ENCODE measurements at places on chromosomes 6 and 20.

DNA sequence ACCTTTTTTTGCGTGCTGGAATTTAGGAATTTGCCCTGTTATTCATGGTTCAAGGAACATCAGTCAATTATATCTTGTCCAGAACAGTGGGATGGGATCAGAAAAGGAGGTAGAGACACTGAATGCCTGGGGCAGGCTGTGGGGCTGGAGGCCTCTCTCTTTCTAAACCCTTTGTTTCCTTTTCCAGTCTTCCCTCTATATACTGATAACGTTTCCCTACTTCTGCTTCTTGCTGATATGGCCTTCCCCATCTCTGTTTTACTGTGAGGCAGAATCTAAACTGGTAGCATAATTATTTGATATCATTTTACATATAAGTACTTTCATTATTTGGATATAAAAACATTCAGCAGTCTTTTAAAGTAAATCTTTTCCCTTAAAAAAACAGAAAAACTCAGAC lies 67.5 kb downstream of the DNAH8 start:
- no peak for DNase-seq

GRCh38 chr6:168032005-168032760 lies 34.7 kb downstream of the KIF25 start:
- DNase-seq = no peak

- DNase-seq = peak; percentile 92
These were observed 166.0 kb upstream of the SCGN start for GRCh38 chr6:25485821-25486534.

DNA sequence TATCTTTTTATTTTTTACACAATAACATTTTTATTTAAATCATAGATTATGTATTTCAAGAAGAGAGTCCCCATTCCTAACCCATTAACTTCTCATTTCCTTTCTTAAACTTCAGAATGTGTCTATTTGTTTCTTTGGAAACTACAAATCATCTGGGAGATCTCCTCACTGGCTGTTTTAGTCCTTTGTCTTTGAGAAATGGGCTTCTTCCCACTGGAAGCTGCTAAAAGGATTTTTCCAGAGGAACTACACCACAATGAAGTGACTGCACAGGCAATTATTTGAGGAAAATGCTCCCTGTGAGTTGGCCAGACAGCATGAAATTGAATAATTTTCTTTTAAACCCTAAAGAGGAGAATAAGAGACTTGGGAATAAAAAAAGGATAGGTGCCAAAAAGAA lies 119.1 kb downstream of the TENT5A start:
- no peak for DNase-seq

DNA sequence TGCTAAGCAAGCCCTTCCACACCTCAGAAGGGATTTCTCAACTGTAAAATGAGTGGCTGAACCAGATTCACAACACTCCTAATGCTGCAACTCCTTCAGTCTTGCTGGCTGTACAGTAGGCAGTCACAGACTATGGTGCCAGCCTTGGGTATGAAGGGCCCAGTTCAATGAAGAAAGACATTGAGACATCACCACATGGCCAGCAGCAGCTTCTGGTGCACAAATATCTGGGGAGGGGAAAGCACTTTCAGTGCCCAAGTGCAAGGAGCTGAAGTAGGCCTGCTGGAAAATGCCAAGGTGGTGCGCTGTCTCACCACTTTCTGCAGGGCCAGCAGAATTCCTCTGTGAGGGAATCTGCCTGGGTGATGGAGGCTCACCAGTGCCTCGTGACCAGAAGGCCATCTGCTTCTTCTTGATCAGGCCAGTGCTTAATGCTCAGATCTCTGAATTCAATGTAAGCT lies 1.8 kb downstream of the PLA2G7 start:
- no peak for DNase-seq

- DNase-seq = no peak
These were observed 220.8 kb downstream of the ERMARD start for GRCh38 chr6:169972101-169972651.

DNA sequence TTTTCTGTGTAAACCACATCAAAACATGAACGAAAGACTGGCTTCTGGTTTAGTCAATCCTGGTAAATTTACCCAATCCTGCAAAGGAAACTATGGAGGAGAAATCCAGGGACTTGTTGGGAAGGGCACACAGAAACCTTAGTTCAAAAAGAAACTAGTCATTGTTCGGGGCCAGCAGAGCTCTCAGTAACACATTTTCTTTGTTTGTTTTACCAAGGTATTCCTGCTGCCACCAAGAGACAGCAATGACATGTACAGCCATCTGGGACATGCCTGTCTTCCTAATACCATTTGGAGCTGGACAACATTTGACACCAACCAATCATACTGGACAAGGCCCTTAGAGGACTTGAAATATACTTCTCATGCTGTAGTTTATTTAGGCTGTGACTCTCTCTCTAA lies 8.3 kb downstream of the OARD1 start:
- DNase-seq = no peak

- DNase-seq = no peak
These were observed 29.7 kb upstream of the EXOC2 start for GRCh38 chr6:722608-723007.

- no peak for DNase-seq
These were observed 411.7 kb upstream of the SOX4 start for GRCh38 chr6:21181866-21182265.

GRCh38 chr6:42877695-42878094 lies 1.7 kb upstream of the RPL7L1 start:
- DNase-seq = peak; percentile 18

- no peak for DNase-seq
These were observed 2.6 kb downstream of the PPP1R14C start for GRCh38 chr6:150145427-150145826.

GRCh38 chr6:167030222-167031072 lies 31.2 kb downstream of the CEP43 start:
- no peak for DNase-seq

DNA sequence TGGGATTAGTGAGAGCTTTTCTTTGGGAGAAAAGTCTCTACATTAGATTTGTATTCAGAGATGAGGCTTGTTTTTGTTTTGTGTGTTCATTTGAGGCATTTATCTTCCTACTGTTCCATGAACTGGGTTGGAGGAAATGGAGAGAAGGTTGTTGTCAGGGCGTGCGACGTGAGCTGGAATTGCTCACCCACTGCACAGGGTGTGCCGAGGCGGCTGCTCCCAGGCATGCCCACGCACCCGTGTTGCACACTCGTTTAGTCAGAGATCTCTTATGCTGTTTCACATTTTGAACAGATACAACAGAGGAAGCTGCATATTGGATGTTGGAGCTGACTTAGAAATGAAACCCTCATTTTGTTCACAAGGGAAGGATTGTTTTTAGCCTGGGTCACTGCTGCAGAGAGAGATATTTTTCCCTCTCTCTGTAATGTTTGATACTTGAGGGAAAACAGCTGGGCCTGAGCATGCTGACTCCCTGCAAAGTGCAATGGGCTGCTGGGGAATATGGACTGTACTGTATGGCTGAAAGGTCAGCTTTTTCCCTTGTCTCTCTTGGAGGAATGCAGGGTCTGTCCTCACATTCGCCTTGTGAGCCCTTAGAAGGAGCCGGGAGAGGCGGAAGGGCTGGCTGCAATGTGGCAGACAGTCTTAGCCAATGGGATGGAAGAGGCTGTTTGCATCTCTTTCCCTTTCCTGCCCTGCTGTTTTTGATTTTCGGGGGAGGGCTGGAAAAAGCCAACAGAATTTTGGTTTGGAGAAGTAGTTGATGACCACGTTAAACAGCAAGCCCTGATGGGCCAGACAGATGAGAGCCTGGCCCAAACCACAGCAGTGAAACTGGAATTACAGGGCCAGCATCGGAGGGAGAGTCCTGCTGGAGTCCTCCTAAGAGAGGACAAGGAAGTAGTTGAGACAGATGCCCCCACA lies 170.8 kb downstream of the SASH1 start:
- no peak for DNase-seq

DNA sequence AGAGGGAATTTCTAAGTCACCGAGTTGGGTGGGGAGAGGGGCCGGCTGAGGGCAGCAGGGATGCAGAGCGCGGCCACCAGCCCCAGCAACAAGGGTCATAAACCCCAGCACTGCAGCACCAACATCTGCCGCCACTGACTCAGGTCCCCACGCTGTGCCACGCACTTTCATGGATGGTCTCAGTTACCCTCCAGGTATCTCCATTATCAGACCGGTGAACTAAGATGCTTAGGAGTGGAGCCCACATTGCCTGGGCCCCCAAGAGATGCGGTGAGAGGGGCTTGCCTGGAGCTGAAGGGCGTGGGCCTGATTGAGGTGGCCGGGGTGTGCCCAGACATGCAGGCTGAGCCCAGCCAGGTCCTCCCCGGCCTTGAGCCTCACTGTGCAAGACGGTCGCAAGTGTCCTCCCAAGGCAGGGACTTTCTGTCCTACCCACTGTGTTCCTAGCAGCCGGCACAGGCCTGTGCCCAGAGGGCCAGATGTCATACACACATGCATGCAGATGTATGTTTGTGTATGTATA lies 19.3 kb downstream of the RBM38 start:
- DNase-seq = no peak

DNA sequence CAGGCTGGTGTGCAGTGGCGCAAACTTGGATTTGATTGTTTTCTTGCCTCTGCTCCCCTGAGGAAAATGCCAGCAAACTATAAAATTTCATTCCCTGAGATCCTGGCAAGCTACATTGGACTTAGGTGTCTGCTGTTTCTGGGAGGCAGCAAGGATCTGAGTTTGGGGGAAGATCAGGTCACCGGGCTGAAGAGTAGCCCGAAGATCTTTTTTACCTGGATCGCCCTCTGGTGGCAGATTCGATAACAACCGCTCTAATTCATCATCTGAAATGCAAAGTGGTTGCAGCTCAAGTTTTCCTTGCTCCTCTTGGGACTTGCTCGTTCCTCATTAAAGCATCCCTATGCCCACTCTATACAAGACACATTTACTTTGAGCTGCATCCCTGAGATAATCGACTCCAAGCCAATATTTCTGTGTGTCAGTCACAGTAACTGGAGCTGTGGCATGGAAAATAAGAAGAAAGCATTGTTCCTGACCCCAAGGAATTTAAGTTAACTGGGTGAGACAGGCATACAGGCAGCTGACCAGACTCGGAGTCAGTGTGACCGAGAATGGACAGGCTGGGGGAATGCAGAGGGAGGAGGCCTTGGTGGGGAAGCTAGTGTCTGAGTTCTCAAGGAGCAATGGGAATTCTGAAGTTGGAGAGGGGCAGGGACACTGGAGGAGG lies 131.8 kb upstream of the PROKR2 start:
- DNase-seq = peak; percentile 87

GRCh38 chr6:18047406-18047805 lies 60.0 kb upstream of the KIF13A start:
- no peak for DNase-seq

Measured in NCI-H1417 (cell line).